Stimulated activated CD8-positive, alpha-beta memory T cell treated with anti-CD3 and anti-CD28 coated beads, Interleukin-4, amount 100 ng/mL, for 24 hours (primary cell): ENCODE measurements at places on chromosomes 3 and 15.

DNA sequence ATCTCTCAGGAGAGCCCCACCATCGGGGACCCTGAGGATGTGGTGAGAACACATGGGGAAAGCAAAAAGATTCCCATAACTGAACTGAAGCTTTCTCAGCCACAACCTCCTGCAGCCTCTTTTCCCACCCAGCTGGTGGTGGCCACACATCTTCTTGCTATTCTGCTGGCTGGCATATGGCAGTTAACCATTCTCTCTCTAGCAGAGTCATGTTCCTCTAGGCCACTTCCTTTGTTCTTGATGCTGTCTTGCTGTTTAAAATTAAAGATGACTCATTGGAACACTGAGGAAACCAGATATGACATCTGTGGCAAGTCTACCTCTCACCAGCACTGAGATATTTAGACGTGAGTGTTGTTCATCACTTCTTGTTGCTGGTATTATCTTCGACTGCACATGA is 180.3 kb upstream of the ROBO2 start:
- no peak for DNase-seq

GRCh38 chr15:81888748-81889484 is 156.9 kb downstream of the MEX3B start:
- no peak for DNase-seq

DNA sequence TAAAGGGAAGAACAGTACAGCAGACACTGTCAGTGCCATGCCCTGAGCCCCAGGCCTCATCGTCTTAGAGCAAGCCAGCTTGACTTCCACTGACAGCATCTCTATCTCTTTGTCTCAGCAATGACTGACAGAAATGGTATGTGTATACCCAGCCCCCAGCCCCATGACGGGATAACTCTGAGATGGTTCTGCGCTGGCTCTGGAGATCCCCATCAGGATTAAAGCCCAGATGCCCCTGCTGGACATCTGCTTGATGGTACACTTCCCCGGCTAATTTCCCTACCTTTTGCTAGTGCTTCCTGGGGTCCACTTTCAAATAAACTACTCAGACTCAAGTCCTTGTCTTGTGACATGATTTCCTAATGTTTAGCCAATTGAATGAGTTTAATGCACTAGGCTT is 7.6 kb downstream of the NMNAT3 start:
- no peak for DNase-seq

DNA sequence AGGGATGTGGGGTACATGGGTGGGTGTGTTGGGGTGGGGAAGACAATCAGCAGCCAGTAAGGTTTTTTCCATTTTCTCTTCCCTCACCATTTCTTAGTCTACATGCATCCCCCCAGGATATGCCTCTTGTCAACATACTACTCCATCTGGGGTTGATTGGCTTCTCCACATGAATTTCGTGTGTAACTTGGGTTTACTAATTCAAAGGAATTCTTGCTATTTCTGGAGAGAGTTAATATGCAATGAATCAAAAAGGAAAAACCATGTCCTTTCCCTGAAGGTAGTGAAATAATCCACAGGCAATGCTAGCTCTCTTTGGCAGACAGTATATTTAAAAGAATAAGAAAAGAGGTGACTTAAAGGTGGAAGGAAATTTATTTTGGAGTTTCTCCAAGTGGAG is 198.4 kb downstream of the EBLN2 start:
- DNase-seq: no peak

DNA sequence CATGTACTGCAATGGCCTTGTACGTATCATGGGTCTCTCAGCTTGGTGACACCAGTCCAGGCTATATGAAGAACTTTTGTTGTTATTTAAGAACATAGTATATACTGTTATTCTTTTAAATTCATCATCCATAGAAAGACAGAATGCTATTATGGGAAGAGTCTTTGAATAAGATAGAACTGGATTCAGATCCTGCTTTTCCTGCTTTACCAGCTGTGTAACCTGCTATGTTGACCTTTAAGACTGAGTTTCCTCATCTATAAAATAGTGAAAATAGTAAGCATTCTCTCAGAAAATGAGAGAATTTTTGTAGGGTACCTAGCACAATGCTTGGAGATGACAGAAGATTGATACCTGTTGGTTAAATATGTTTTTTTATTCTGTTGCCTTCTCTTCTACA is 204.1 kb upstream of the TBL1XR1 start:
- no peak for DNase-seq

DNA sequence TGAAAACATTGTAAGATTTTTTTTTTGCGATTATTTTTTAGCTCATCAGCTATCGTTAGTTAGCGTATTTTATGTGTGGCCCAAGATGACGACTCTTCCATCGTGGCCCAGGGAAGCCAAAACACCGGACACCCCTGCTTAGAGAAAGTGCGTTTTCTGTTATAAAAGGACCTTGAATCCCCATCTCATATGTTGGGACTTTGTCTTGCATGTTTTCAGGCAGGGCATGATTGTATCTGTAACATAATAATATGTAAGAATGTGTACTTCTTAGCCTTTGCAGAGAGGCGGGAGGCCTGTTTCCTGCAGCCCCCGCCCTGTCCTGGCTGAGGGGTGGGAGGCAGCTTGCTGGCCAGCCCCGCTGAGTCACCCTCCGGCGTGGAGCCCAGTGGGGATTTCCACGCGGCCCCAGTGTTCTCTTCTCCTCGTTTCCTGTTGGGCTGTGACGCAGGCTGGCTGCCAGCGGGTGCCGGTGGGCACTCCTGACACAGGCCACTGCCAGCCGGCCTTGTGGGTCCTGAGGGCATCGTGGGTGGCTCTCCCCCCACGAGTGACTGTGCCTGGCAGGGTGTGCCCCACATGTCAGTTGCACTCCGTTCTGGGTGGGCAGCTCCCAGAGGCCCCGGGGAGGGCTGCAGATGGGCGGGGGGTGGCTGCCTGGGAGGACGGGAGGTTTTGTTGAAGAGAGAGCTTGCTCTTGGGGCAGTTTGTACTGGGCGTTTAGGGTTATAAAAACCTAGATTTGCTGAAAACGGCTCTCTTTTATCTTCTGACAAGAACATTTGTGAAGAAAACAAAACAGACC is 55.6 kb downstream of the SMAD3 start:
- peak; percentile 83 for DNase-seq

DNA sequence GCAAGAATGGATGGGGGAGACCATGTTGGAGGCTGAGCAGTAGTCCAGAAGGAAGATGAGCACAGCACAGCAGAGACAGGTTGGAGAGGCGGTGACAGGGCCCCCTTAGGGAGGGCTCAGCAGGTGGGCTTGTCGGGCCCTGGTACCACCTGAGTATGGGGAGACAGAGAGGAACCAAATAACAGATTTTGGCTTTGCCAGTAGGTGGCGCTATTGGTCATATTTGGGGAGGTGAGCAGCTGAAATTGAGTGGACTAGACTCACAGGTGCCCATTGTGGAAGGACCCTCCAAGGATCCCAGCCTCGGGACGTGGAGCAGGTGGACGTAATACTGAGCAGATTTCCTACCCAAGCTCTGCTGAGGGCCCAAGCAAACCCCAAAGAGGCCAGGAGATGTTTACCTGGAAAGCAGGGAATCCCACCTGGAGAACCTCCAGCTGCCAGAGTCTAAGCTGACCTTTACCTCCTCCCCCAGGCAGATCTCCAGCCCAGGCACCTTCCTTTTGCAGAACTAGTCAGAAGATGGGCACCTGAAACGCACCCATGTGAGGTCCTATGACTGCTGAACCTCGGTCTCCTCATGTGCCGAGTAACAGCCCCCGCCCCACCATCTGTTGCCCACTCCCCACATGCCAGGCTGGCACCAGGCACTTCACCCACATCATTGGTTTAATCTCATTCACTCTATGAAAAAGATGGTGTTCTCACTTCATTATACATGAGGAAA is 24.6 kb upstream of the CORO2B start:
- DNase-seq: peak; percentile 38

DNA sequence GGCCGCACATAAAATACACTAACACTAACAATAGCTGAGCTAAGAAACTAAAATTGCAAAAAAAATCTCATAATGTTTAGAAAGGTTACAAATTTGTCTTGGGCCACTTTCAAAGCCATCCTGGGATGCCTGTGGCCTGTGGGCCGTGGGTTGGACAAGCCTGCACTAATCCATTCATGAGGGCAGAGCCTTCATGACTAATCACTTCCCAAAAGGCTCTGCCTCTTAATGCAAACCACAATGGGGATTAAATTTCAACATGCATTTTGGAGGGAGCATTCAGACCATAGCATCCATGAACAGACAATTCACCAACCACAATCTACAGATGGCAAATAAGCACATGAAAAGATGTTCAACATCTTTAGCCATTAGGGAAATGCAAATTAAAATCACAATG is 128.2 kb downstream of the SUCLG2 start:
- no peak for DNase-seq

DNA sequence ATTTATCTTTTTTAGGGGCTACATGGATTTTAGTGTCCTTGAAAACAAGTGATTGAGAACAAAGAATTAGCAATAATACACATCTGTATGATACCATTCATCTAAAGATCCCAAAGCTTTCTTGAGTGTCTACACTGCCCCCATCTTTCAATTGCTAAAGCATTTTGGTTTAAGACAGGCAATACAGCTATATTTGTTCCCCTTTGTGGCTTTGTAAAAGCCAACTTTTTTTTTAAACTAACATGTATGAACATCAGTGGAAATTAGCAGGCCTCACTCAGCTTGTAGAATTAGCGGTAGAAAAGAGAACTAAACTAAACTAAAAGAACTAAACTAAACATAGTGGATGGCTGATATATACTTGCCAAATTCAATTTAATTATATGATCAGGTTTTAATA is 449.6 kb downstream of the MECOM start:
- no peak for DNase-seq

GRCh38 chr3:160099834-160100233 is 111.2 kb downstream of the IL12A start:
- DNase-seq: no peak

DNA sequence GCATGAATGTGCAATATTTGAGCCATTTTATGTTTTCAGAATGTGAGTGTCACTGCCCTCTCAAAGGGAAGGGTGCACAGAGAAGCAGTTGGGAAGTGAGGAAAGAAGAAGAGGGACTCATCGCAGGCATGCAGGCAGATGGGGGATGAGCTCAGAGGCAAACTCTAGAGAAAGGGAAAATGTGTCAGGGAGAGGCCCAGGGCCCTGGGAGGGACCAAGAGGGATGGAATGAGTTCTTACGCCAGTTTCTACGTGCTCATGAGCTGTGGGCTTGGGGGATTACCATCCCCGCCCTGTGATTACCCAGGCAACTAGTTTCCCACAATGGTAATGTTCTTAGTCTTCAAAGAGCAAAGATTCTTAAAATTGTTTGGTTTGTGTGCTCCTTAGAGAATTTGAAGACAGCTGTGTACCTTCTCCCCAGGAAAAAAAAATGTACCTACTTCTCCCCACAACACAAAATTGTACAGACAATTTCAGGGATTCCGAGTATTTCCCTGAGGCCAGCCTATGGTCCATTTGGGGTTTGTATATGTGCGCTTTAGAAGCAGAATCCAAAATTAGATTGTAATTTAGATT is 17.8 kb downstream of the GCSAM start:
- DNase-seq: no peak

GRCh38 chr15:99408236-99409096 is 157.2 kb downstream of the LRRC28 start:
- DNase-seq: no peak

GRCh38 chr3:179141890-179142289 is 6.3 kb upstream of the PIK3CA start:
- DNase-seq: no peak

GRCh38 chr3:156307704-156308103 is 187.3 kb downstream of the KCNAB1 start:
- no peak for DNase-seq

GRCh38 chr15:69025320-69025719 is 10.8 kb downstream of the NOX5 start:
- no peak for DNase-seq

- DNase-seq: no peak
Observed at GRCh38 chr3:50162034-50162883, 7.1 kb downstream of the SEMA3F start.

- no peak for DNase-seq
Observed at GRCh38 chr3:39282057-39282456, 2.2 kb upstream of the CX3CR1 start.

- DNase-seq: no peak
Observed at GRCh38 chr15:88476635-88477060, 9.1 kb downstream of the MRPS11 start.

- DNase-seq: no peak
Observed at GRCh38 chr3:123584284-123584987, 417 bp downstream of the HACD2 start.

- DNase-seq: no peak
Observed at GRCh38 chr15:82933576-82933975, 18.9 kb downstream of the HOMER2 start.

DNA sequence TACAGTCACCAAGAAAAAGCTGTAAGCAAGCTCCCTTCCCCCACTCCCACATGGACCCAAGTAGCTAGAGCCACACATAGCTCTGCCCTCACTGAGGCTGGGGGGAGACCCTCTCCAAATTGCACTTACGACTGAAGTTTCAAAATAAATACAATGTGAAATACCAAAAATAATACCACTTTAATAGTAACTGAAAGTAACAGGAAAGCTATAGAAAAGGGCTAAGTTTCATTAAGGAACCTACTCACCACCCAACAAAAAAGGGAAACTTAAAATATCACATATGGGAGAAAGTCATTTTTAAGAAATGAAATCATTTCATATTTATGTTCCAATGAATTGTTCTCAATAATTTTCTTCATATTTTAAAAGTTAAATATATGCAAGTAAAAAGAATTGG is 130.4 kb upstream of the UBE2E2 start:
- DNase-seq: no peak

- DNase-seq: no peak
Observed at GRCh38 chr3:62975566-62975965, 100.3 kb upstream of the CADPS start.

DNA sequence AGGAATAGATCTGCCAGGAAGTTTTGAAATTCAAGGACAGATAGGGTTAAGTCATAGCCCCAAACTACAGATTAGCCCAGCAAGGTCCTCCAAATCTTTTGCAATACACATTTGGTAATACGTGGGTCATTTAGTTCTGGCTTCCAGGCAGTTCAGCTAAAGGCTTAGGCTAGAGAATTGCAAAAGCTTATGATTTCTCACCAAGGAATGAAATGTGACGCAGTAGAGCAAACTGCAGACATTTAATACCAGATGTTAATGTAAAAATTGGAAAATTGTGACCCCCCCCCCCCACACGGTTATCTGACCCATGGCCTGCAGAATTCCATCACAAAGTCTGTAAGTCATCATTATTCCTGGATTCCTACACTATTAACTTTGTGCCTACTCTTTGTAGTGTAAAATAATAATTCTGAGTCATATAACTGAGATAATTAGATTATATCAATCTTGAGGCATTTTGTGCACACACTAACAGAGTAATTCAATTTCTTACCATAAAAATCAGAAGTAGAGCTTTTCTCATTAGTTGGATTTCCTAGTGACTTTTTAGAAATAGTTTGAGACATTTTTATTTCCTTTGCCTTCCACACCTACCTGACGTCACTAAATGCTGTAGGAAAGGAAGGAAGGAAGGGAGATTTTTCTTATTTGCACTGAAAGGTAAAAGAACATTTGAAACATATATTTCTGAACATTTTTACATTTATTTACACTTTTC is 235.2 kb downstream of the DTWD1 start:
- DNase-seq: no peak

DNA sequence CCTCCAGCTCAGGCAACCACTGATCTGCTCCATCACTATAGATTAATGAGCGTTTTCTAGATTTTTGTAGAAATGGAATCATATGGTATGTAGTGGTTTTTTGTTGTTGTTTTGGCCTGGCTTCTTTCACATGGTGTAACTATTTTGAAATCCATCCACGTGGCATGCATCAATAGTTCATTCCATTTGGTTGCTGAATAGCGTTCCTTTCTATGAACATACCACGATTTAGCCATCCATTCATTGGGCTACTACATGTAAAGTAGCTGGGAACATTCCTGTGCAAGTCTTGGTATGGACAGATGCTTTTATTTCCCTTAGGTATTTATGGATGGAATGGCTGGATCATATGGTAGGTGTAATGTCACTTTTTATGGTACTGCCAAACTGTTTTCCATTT is 10.7 kb upstream of the CHSY1 start:
- no peak for DNase-seq
